Thoracic aorta (tissue), 2 donors: ENCODE measurements at places on chromosomes 1 and 21.

GRCh38 chr1:204473400-204473965 lies 21.1 kb downstream of the PIK3C2B start:
- H3K36me3 ChIP-seq = no peaks in the 10 kb centered on the region
- no peaks in the 10 kb centered on the region for H3K27me3 ChIP-seq
- H3K4me3 ChIP-seq = no peak overlapping the region
- H3K4me1 ChIP-seq = peaks cover 69% of the 10 kb centered on the region

DNA sequence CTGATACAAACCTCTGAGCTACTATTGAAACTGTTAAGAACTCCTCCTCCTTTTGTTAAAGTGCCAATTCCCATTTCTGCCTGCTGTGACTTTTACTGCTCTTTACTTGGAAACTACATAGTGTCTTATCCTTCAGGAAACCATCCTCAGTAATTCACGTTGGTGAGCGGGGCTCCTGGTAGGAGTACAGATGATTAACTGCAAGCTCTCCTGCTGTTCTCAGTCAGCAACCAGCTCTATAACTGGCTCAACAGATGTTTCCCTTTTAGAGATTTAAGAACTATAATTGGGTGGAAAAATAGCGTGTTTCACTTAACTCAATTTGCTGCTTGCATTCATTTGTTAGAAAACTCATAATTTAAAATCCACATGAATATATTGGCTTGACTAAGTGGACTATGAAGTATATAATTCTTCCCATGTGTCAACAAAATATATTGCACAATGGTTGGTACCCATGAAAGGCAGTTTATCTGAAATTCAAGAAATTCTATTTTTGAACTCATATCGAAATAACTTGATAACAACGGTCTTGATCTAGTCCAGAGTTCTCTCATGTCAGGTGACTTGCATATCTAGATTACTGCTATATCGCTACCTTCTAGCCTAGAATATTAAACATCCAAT lies 574.0 kb downstream of the KCNT2 start:
- no peaks in the 10 kb centered on the region for H3K36me3 ChIP-seq
- H3K27ac ChIP-seq = no peak overlapping the region
- no peak for DNase-seq
- H3K27me3 ChIP-seq = no peaks in the 10 kb centered on the region
- no peak overlapping the region for H3K4me3 ChIP-seq
- no peaks in the 10 kb centered on the region for H3K4me1 ChIP-seq

GRCh38 chr21:34086887-34087306 lies 13.5 kb downstream of the MRPS6 start:
- H3K4me1 ChIP-seq = peaks cover 92% of the 10 kb centered on the region
- no peaks in the 10 kb centered on the region for H3K27me3 ChIP-seq
- H3K36me3 ChIP-seq = no peaks in the 10 kb centered on the region
- no peak for DNase-seq
- no peak overlapping the region for H3K4me3 ChIP-seq
- H3K27ac ChIP-seq = peak overlapping the region; percentile 4

DNA sequence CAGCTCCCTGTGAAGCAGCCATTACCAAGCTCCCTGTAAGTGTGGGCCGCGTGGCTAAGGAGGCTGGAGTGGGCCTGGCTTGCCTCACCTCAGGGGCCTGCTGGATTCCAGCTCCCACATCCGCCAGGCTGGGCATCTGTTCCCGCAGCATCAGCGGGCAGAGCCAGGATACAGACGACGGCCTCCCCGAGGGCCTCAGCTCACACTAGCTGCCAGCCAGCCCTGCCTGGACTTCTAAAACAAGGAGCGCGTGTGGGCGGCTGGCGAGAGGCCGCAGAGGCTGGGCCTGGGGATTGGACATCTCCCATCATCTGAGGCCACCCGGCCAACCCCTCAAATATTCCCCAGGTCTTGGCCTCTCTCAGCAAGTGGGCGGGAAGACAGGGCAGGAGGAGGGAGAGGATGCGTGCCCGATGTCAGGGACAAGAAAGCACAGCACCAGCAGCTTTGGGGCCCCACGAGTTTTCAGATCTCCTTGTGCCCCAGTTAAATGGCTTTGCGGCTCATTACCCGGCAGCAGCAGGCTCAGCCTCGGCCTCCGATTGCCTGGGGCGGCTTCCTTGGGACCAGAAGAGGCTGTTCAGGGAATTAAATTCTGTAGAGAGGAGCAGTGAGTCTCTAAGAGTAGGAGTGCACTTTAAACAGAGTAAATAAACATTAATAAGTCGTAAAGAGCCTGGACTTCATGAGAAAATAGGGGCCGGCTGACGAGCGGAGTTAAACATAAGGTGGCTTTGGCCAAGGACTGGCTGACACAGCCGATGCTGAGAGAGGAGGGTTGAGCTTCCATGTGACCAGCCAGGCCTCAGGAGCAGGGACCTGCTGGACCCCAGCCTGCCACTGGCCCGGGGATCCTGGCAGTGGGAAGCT lies 208.9 kb upstream of the C1orf174 start:
- H3K27ac ChIP-seq = no peak overlapping the region
- H3K4me1 ChIP-seq = no peaks in the 10 kb centered on the region
- H3K36me3 ChIP-seq = no peaks in the 10 kb centered on the region
- no peaks in the 10 kb centered on the region for H3K27me3 ChIP-seq
- DNase-seq = no peak

DNA sequence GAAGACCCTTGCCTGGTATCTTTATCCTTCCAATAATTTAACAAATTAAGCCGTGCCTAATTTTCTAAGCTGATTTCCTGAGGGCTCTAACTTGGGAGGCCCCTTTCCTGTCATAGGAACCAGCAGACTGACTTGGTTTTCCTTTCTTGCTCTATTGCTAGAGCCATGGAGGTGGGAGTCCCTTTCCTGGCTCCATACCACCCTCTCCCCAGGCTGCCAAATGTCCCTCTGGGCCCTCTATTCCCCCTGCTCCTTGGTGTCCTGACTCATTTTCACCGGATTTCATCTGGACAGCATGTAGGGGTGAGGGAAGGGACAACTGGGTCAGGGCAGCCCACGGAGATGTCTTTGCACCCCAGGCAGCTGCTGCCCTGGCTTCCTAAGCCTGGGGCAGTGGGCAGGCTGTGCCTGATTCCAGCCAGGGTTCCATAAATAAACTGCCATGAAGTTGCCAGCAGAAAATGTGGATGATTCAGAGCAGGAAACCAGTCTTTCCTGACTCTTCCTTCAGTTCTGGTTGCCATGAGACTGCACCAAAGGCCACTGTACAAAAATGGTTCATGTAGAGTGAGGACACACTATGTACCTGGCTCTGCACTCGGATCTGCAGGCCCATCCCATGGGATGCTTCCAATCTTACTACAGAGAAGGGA lies 38.0 kb upstream of the SERBP1 start:
- DNase-seq = no peak
- no peak overlapping the region for H3K4me3 ChIP-seq
- no peaks in the 10 kb centered on the region for H3K36me3 ChIP-seq
- H3K27ac ChIP-seq = peak overlapping the region; percentile 12
- H3K27me3 ChIP-seq = no peaks in the 10 kb centered on the region
- peaks cover 5% of the 10 kb centered on the region for H3K4me1 ChIP-seq

DNA sequence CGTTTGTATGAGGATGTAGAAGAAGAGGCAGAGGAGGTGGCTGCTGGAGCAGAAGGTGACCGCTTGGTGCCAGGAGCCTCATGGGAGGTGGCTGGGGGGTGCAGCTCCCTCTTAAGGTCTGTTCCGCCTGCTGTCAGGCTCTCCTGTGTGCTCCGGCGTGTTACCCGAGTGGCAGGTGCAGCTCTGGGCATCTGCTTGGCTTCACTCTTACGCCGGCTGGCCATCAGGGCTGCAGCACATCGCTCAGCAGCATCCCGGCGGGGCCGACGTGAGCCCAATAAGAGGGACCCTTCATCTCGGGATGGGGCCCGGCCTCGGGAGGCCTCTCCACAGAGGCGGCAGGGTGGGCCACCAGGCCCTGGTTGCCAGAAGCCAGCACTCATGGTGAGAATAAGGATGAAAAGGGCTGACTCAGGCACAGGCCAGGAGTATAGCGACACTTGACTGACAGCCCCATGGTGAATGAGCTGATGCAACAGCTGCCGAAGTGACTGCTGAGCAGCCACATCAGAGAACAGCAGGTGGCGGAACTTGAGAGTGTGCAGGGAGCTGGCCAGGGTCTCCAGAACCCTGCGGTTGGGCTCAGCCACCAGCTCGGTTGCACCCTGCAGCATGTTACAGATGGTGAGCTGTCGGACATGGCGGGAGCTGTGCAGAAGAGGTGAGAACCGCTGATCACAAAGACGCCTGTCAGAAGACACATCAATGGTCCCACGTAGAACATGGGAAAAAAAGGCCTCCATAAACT lies 17.5 kb downstream of the LRRC41 start:
- H3K27ac ChIP-seq = no peak overlapping the region
- peaks cover 41% of the 10 kb centered on the region for H3K36me3 ChIP-seq
- H3K4me1 ChIP-seq = no peaks in the 10 kb centered on the region
- no peaks in the 10 kb centered on the region for H3K27me3 ChIP-seq
- no peak for DNase-seq

DNA sequence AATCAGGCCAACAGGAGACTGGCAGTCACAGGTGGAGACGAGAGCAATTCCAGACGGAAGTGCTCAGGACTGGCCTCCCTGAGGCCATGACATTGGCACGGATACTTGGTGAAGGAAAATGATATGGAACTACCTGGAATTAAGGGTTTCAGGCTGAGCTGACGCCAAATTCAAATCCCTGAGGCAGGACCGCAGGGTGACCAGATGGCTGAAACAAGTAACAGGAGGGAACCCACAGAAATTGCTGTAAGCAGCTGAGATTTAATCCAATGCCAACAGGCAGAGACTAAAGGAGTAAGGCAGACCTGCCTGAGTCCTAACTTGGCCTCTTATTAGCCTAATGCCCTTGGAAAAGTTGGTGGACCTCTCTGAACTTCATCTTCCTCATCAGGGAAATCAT lies 76.2 kb downstream of the ERG start:
- H3K27ac ChIP-seq = no peak overlapping the region
- no peaks in the 10 kb centered on the region for H3K27me3 ChIP-seq
- peaks cover 24% of the 10 kb centered on the region for H3K36me3 ChIP-seq
- no peak overlapping the region for H3K4me3 ChIP-seq

DNA sequence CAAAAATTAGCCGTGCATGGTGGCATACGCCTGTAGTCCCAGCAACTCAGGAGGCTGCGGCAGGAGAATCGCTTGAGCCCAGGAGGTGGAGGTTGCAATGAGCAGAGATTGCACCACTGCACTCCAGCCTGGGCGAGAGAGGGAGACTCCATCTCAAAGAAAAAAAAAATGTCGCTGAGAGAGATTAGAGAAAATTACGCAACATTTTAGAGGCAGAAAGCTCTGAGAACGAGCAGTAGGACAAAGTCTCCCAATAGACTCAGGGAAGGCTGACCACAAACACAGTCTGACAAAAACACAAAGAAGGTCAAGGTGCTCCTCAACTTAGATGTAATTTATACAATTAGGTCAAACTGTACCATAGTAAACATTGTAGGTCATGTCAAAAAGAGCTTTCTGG lies 367.6 kb upstream of the ZRANB2 start:
- no peaks in the 10 kb centered on the region for H3K4me1 ChIP-seq
- DNase-seq = no peak
- H3K36me3 ChIP-seq = no peaks in the 10 kb centered on the region

DNA sequence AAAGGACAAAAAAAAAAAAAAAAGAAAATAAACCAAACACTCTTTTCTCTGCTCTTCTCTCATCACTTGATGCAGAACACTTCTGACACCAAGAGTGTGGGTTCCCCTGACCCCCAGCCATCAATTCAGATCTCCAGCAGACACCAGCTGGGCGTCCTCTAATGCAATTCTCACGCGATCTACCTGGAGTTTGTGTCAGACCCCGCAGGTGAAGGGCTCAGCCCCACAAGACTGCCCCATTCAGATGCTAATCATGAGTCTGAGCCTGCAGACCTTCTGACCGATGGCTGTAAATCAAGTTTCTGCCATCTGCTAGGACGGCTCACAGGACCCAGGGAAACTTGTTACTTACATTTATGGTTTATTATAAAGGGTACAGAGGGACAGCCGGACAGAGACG lies 133.6 kb upstream of the C1orf174 start:
- no peaks in the 10 kb centered on the region for H3K27me3 ChIP-seq
- no peak for DNase-seq
- no peaks in the 10 kb centered on the region for H3K4me1 ChIP-seq
- no peak overlapping the region for H3K4me3 ChIP-seq
- H3K27ac ChIP-seq = no peak overlapping the region

- H3K4me1 ChIP-seq = no peaks in the 10 kb centered on the region
- no peak for DNase-seq
- H3K4me3 ChIP-seq = no peak overlapping the region
- no peaks in the 10 kb centered on the region for H3K36me3 ChIP-seq
- H3K27ac ChIP-seq = no peak overlapping the region
Measured at GRCh38 chr1:25184001-25184762, 48.1 kb downstream of the SYF2 start.

DNA sequence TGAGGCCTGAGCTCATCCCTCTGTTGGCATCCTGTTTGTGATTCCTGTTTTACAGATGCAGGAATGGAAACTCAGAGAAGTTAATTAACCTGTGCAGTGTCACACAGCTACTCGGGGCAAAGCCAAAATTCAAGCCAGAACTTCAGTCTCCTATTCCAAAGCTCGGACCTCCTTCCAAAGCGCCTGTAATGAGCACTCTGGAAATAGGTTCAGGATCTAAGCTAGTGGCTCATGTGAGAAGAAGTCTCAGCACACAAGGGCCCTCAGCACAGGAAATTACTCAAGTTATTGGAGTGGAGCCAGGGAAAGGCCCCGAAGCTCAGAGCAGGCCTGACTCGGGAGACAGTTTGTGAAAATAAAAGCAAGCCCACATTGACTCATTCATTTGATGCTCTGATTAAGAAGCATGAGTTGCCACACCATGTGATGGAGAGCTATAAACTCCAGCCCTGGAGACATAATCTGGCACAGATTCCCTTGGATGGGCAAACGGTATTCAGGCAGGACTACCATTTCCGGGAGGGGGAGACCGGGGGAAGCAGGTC lies 50.6 kb upstream of the LYST start:
- DNase-seq = peak; percentile 76
- H3K27ac ChIP-seq = peak overlapping the region; percentile 75
- no peaks in the 10 kb centered on the region for H3K36me3 ChIP-seq
- H3K4me3 ChIP-seq = no peak overlapping the region
- peaks cover 12% of the 10 kb centered on the region for H3K4me1 ChIP-seq
- no peaks in the 10 kb centered on the region for H3K27me3 ChIP-seq
